Heart left ventricle (tissue), 16 donors: ENCODE measurements at places on chromosomes 5 and 9.

DNA sequence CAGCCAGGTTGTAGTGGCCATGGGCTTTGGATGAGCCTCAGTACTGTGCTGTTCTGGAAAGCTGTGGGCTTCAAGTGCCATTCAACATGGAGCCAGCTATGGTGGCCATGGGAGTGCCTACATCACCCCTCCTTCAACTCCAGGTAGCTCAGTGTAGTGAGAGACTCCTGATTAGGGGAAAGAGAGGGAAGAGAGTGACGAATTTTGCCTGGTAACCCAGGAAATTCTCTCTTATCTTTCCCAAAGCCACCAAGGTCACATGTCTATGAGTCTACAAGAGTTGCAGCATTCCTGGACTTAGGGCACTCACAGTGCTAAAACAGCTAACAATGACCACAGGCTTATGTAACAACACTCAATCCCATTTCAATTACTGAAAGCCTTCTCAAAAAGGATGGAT is 81.7 kb upstream of the SPTLC1 start:
- no peak for DNase-seq

GRCh38 chr5:13133951-13134350 is 810.5 kb downstream of the DNAH5 start:
- DNase-seq, result no peak

DNA sequence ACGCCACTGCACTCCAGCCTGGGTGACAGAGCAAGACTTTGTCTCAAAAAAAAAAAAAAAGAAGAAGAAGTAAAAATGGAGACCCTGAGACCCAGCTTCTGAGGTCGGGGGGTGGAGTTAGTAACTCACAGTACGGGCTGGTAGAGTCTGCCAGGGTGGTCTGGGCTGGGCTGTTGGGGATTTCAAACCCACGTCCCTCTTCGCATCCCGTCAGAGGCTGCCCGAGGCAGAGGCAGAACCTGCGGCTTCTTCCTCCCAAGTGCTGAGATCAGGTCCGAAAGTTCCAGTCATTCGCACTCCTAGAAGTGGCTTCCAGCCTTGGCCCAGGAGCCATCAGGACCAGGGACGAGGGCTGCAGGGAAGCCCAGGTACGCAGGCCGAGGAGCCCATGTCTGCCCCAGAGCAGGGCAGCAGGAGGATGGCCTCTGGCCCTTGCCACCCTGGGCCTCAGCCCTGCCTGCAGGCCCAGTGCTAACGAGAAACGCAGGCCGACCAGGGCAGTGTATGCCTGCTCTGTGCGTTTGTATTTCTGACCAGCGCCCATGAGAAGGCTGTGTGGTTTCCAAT is 9.9 kb upstream of the SLC2A6 start:
- peak; percentile 56 for DNase-seq

DNA sequence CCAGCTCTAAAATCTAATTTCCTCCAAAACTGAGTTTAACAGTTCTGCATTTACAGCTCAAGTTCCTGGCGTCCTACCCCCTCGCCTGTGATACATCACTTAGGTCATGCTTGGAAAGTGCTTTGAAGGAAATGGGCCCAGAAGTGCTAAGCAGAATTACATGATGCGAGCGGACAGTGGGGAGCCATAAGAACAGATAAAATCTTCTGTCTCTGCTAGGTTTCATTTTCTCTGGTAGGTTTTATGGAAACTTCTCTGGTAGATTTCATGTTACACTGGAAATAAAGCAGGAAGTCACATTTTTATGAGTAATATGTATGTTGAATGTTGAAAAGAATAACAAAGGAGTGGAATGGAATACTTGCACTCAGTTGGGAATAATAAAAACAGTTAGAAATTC is 138.3 kb downstream of the ZDHHC21 start:
- DNase-seq, result no peak

GRCh38 chr9:112013266-112013665 is 116.7 kb downstream of the UGCG start:
- DNase-seq, result no peak

DNA sequence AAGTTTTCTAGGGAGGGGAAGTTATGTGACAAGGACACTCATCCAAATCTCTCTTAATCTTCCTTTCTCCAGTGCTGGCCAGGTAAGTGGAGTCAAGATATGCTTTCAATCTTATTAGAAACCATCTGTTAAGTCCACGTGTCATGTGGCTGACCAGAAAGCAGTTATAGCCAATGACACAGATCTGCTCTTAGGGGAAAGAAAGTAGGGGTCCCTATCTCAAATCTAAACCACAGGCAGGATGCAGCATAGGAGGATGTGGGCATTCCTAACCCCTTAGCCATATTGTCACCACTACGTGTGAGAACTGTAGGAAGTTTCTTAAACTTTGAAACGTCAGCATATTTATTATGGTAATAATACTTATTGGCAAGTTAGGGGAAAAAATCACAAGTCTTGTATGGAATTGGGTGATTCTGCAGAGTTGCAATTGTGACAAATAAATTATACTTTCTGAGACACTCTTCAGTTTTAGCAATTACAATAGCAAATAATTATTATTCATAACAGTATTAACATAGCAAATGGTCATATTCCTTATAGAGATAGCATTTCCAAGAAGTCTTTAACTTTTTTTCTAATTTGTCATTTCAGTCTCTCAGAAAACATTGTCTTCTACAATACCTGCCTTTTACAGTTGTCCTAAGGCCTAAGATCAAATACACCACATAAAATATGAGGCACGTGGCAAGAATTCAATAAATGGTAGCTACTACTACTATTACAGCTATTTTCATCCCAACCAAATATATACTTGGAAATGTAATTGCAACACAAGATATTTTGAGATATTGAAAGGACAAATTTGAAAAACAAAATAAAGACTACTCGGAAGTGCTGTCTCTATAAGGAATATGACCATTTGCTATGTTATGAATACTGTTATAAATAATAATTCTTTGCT is 236.9 kb downstream of the PDE4D start:
- DNase-seq, result no peak

- no peak for DNase-seq
These were observed 1784.8 kb upstream of the CDH9 start for GRCh38 chr5:28823231-28823630.

- DNase-seq, result no peak
These were observed 272.9 kb upstream of the PTGER4 start for GRCh38 chr5:40406741-40407211.

GRCh38 chr9:122294531-122294930 is 29.8 kb downstream of the MRRF start:
- no peak for DNase-seq

DNA sequence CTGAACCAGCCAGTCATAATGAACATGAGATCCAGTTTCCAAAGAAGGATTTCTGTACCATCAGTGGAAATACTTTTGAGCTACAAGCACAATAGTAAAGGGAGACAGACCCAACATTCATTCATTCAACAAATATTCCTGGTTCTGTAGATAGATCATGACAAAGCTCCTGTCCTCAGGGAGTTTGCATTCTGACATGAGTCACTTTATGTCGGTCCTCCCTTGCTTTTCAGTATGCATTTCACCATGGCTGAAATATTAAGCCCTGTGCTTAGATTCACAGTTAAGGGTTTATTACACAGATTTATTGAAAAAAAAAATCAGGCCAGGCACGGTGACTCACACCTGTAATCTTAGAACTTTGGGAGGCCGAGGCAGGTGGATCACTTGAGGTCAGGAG is 5.4 kb upstream of the MYOT start:
- no peak for DNase-seq

- DNase-seq, result no peak
These were observed 45.9 kb upstream of the HMCN2 start for GRCh38 chr9:130219661-130220096.

DNA sequence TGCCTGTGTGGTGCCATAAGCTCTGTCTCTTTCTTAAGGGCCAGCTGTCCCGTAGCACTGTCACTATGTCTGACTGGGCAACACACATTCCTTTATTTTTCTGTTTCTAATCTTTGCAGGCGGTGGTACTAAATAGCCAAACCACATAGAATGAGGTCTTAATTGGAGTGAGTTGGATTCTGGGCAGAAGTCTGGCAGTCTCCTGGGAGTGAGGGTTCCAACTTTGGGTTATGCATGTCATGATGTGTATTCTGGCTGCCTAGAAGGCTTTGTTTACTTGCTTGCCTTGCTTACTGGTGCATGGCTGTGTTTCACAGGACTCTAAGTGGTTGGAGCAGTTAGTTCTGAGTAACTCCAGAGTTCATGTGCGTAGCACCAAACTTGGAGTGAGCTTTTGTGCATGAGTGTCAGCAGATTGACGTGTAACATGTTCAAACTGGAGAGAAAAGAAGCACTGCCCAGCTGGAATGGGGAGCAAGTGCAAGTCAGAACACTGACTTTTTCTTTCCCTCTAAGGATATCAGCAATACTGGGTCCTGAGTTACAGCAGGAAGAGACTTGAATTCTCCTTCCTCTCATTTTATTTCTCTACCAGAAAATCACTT is 185.8 kb downstream of the PCSK1 start:
- peak; percentile 45 for DNase-seq

DNA sequence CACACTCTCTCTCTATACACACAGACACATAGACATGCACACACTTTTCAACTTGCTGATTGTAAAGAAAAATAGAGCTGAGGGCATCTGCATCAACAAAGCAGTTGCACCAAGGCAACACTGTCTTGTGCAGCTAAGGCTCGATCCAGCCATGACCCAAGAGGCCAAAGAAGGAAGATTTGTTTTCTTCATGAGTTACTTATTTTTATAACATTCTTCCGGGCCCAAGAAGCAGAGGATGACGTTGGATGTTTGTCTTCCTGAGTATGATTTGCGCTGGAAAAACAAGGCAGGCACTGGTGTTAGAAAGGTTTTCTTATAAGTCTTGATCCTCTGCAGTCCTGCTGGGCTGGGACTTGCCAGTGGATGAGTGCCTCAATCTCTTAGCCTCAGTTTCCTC is 344.1 kb downstream of the ADAMTS6 start:
- no peak for DNase-seq

GRCh38 chr5:83729362-83729761 is 8.7 kb upstream of the HAPLN1 start:
- DNase-seq, result no peak

- no peak for DNase-seq
These were observed 73.3 kb upstream of the HMHB1 start for GRCh38 chr5:143738417-143739401.

GRCh38 chr9:87108661-87109060 is 161.4 kb upstream of the GAS1 start:
- DNase-seq, result peak; percentile 64

DNA sequence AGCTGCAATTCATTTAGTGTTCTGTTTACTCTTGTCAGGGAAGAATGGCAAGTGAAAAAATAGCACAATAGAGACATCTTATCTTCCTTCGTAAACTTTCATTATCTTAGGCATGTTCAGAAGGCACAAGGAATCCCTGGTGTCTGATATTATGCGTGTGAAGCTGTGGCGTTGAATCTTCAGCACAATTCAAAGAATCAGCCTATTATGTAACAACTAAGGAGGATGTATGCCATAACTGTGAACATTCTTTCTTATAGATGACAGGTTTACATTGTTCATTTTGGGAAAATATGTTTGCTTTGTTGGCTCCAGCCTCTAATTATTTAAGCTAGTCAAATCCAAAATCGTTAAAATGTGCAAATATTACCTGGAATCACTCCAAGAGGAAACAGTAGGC is 446.1 kb downstream of the ANXA1 start:
- no peak for DNase-seq

- DNase-seq, result no peak
These were observed at the start of gene NR2F1 for GRCh38 chr5:93582677-93583438. TSS of gene NR2F1 (plus strand) at chr5:93583222. CDS start at chr5:93585024, 1,802 bp downstream.

GRCh38 chr5:10172247-10172646 is 77.4 kb downstream of the ATPSCKMT start:
- DNase-seq, result no peak

DNA sequence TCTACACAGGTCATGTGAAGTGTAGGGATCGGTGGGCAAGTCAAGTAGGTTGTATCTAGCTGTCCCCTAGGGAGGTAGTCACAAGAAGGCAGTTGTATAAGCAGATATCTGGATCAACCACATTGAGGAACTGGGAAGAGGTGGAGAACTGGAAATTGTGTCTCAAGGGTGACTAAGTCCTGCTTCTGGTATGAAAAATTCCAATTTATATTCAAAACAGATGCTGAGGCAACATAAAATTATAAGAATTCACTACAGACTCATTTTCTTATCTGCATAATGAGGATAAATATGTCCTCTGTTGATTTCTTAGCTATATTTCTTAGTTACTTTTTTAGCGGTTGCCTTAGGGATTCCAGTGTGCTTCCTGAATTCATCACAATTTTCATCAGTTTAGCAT is 46.8 kb downstream of the GALNT12 start:
- no peak for DNase-seq

- peak; percentile 61 for DNase-seq
These were observed 872 bp downstream of the TXNDC15 start for GRCh38 chr5:134874831-134875655.

DNA sequence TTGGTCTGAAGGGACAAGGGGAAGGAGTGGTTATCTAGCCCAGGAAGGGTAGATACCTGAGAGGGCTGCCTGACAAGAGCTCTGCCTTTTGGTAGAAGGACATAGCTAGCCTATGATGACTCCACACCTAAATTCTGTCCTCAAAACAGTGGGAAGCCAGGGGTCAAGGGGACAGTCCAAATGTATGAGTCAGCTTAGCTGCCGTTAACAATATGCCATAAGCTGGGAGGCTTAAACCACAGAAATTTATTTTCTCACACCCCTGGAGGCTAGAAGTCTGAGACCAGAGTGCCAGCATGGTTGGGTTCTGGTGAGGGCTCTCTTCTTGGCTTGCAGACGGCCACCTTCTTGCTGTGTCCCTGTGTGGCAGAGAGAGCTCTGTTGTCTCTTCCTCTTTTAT is 306.4 kb downstream of the NTRK2 start:
- DNase-seq, result no peak

DNA sequence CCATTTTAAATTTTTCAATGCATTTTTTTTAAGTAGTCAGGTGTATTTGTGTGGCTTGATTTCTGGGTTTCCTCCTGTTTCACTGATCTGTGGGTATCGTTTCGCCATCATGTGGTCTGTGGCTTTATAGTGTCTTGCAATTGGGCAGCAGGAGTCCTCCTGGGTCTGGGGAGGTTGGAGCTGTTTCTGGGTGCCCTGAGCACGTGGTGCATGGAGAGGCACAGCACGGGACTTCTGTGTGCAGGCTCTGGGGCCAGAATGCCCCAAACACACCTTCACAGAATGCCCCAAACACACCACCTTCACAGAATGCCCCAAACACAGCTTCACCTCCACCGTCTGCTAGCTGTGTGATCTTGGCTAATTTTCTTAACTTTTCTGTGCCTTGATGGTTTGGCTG is 82.6 kb upstream of the COL5A1 start:
- DNase-seq, result no peak

GRCh38 chr5:179733772-179734126 is 1.1 kb downstream of the MAML1 start:
- no peak for DNase-seq

- no peak for DNase-seq
These were observed 85.8 kb upstream of the DMRT1 start for GRCh38 chr9:755454-756381.

GRCh38 chr9:80881320-80881719 is 808.0 kb downstream of the TLE1 start:
- no peak for DNase-seq

- peak; percentile 22 for DNase-seq
These were observed at the start of gene GPX8 for GRCh38 chr5:55159763-55160492. TSS of gene GPX8 (plus strand) at chr5:55160171. CDS start at chr5:55160193, 22 bp downstream.
